ENCODE measurements at places on chromosomes 7 and 10.

DNA sequence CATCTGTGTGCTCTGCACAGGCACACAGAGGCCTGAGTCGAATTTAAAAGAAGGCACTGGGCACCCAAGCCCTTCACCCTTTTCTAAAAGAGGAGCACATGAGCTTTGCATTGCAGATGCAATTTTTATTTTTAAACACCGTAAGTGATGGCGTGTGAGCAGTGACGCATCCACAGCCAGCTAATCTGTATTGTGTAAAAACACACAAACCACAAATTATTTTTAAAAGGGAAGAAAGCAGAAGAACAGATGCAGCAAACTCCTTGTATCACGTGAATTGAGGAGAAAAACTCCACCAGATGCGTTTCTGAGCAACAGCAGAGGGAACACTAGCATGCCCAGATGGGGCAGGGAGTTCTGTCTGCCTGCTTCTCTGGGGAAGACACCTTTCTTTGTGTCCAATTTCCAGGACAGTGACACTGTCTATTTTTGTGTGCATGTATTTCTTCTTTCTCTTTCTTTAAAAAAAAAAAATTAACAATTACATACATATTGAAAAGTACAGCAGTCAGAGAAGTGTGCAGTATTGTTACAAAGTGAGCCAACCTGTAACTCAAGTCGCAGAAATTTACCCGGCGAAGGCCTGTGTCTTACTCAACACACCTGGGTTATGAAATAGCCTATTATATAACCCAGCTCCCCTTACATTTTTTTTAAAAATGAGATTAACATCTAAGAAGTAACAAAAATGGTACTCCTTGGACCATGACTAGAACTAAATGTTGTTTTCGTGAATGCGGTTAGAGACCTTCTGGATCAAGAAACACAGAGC, 39.2 kb downstream of the EEPD1 start:
- no peak for DNase-seq

DNA sequence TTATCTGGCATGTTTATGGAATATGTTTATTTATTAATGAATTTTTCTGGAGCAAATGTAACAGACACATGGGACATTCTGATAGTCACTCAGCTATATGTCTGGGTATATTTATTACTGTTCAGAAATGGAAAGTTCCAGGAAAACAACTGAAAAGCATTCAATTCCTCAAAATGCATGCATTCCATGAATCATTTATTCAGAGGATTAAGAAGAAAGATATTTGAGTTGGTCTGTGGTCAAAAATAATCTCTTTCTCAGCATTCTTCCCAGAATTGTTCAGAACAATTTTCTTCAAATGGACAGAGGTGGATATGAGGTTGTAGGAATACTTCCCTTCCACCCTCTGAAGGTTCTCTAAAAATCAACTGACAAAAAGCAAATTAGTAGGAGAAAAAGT, 97.6 kb upstream of the ITGB1 start:
- no peak for DNase-seq

- DNase-seq: no peak
Observed at GRCh38 chr7:148175512-148175911, 415.1 kb upstream of the C7orf33 start.

DNA sequence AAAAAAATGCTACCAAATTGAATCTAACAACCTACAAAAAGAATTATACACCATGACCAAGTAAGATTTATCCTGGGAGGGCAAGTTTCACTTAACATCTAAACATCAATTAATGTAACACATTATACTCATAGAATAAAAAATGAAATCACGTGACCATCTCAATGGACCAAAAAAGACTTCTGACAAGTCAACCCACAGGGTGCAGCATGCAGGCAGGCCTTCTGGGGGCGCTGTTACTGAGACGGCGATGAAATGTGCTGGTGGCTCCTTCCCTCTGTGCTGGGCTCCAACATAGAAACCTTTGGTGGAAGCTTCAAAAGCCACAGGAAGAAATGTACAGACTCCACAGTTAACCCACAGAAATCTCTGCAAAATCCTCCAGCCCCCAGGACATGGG, 103.1 kb downstream of the INHBA start:
- no peak for DNase-seq

DNA sequence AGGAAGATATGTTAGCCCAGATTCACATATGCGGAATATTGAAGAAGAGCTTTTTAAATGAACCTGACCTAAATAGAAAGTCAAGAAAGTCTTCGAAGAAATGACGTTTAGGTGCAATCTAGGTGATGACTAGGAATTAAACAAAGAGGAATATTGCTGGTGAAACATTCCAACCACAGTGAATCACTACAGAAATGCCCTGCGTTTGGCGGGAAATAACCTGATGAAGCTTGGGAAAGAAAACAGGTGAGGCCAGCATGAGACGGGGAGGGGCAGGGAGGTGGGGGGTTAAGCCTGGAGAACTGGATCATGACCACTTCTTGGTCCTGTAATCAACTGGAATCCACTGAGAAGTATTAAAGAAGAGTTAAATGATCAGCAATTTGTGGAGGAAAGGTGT, 299.4 kb upstream of the VSTM2A start:
- DNase-seq: no peak

- peak; percentile 78 for DNase-seq
Observed at GRCh38 chr10:13099666-13100348, at the start of gene OPTN. TSS of gene OPTN (plus strand) at chr10:13100163. CDS start at chr10:13109123, 8,960 bp downstream.

GRCh38 chr10:57988964-57989363, 278.7 kb downstream of the IPMK start:
- no peak for DNase-seq

DNA sequence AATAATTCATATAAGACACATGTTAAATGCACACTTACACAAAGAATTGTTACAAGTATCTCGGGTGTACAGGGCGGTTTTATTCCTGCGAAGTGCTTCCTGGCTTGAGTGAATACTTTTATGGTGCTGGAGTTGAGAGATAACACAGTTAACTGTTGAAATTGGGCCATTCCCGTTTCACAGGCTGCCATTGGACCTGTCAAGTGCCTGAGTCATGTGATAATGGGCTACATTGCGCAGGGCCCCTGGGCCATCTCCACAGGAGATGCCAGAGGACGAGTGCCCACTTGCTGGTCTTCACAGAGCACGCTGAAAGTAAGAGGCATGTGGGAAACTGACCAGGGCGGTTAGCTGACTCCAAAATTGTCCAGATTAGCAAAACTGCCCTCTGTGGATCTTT, 4.8 kb downstream of the FBH1 start:
- no peak for DNase-seq

DNA sequence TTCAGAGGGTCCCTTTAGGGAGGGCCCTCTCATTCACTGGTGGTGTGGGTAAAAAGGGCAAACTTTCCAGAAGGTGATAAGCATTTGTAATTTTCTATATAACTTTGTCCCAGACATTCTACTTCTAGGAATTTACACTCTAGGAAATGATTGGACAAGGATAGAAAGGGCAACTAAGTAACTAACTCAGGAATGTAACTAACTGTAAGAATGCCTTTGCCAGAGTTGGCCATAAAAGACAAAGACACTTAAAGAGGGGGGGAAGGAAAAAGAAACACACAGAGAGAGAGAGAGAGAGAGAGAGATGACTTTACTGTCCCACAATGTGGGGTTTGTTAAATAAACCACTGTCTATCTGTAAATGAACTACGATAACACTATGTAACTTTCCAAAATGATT, 38.5 kb upstream of the ITPRID1 start:
- DNase-seq: no peak

DNA sequence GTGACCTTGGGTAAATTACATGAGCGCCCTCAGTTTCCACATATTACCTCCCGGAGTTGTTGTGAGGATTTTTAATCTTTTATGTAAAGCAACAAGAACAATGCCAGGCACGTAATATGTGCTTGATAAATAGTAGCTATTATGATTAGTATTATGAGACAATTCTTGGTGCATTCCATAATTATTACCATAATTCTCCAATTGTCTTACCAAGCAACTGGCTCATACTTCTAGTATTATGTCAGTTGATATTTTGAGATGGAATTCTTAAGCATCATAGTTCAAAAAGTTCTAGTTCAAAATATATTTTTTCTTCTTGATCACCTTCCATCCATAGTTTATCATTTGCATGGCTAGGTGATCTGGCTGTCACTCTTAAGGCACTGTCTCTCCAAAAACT, 259.0 kb downstream of the BBS9 start:
- DNase-seq: no peak

- DNase-seq: no peak
Observed at GRCh38 chr10:132374612-132375011, 22.4 kb upstream of the PWWP2B start.

GRCh38 chr10:53361936-53362335, 589.4 kb upstream of the MBL2 start:
- DNase-seq: no peak

- DNase-seq: no peak
Observed at GRCh38 chr10:546451-546850, 143.0 kb downstream of the DIP2C start.

DNA sequence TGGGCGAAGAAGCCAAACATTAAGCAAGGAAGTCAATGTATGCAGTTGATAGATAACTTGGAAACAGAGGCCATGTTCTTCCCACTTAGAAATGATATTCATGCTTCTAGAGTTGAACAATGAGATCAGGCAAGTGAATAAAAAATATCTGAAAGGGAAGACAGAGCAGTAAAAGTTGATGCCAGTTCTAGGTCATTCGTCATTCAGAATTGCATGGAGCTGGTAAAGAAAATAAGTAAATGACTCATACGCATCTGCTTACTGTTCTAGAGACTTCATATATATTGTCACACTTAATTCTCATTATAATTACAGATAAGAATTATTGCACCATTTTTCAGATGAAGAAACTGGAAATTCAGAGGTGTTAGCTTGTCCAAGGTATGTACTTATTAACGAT, 158.9 kb upstream of the FERD3L start:
- no peak for DNase-seq

GRCh38 chr10:14543046-14543903, 212.6 kb upstream of the FRMD4A start:
- no peak for DNase-seq

DNA sequence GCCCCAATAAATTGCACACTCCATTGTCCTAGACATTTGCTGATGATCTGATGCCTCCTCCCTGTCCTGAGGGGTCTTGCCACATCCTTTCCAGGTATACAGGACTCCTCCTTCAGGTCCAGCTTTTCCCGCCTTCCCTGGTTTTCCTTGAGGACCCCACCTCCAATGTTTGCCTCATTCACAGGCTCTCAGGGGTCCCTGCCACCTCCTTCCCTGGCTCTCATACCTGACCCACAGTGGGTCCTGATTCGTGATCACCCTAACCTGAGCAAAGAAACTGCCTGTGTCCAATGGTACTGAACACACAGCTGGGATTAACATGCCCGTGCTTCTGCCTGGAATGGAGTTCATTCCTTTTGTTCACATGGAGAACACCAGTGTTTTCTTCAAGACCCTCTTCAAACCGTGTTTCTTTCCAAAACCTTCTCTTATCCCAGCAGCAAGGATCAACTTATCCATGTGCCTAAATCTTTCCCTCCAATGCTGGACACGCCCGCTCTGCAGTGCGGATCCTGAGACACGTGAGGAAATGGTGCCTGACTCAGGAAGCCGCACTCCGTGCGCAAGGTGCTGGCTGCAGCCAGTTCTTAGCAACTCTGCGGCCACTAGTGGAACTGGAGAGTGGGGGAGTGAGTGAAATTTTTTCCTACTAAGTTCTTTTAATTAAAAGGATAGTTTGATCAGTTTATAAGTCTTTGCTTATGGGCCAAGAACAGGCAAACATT, 354.6 kb upstream of the SHH start:
- no peak for DNase-seq

GRCh38 chr7:48366096-48366495, 194.8 kb downstream of the ABCA13 start:
- no peak for DNase-seq

DNA sequence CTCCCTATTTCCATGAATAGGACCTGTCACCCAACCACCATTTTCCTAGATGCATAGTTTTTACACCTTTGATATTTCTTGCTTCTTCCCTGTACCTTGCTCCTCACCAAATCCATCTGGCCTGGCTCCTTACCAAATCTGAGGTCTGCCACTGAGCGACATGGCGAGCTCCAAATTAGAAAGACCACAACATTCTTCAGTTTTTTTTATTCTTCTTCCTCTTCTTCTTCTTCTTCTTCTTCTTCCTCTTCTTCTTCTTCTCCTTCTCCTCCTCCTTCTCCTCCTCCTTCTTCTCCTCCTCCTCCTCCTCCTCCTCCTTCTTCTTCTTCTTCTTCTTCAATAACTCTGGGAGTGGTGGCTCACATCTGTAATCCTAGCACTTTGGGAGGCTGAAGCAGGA, 7.1 kb downstream of the CPED1 start:
- no peak for DNase-seq

GRCh38 chr7:22338877-22339276, 18.1 kb downstream of the RAPGEF5 start:
- DNase-seq: no peak

- DNase-seq: no peak
Observed at GRCh38 chr10:10826125-10826524, 191.5 kb upstream of the CELF2 start.

- no peak for DNase-seq
Observed at GRCh38 chr7:146902266-146902665, 785.7 kb downstream of the CNTNAP2 start.

DNA sequence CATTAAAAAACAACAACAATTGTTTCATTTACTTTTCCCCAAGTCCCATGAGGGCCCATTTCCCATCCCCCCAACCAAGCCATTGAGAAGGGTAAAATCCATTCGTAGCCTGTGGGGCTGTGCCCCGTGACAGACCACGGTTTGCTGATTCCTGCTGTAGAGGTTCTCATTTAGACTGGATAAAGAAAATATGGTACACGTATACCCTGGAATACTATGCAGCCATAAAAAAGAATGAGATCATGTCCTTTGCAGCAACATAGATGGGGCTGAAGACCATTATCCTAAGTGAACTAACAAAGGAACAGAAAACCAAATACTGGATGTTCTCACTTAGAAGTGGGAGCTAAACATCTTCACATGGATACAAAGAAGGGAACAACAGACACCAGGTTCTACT, 44.9 kb downstream of the ZNF783 start:
- DNase-seq: no peak

DNA sequence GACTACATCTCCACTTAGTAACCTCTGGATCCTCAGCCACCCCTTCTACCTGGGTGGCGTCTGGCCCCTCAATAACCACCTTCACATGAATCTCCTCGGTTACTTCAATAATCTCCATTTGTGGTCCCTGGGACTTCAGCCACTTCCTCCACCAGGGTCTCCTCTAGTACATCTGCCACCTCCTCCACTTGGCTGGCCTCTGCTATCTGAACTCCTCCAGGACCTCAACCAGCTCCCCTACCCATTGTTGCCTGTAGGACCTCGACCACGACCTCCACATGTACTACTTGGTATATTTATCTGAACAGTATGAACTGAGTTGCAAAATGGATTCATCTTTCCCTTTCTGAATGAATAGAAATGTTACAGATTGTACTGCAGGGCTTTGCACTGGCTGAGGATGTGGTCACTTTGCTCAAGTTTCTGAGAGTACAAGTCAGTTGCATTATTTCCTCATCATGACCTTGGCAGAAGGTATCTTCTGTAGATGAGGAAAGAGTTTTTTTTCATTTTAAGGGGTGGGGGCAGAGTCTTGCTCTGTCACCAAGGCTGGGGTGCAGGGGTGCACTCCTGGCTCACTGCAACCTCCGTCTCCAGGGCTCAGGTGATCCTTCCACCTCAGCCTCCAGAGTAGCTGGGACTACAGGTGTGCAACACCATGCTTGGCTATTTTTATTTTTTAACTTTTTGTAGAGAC, 36.0 kb downstream of the MAT1A start:
- DNase-seq: no peak
